ENCODE measurements at places on chromosomes 3 and 15.

- no peak for DNase-seq
These were observed 156.6 kb downstream of the MCTP2 start for GRCh38 chr15:94387849-94388441.

- DNase-seq: no peak
These were observed 36.0 kb upstream of the ARPIN start for GRCh38 chr15:89948796-89949195.

- no peak for DNase-seq
These were observed 2.0 kb upstream of the FSIP1 start for GRCh38 chr15:39784638-39785037.

- no peak for DNase-seq
These were observed 3.6 kb downstream of the RTP2 start for GRCh38 chr3:187698499-187699399.

- DNase-seq: no peak
These were observed 265.2 kb downstream of the SHOX2 start for GRCh38 chr3:157841029-157841428.

DNA sequence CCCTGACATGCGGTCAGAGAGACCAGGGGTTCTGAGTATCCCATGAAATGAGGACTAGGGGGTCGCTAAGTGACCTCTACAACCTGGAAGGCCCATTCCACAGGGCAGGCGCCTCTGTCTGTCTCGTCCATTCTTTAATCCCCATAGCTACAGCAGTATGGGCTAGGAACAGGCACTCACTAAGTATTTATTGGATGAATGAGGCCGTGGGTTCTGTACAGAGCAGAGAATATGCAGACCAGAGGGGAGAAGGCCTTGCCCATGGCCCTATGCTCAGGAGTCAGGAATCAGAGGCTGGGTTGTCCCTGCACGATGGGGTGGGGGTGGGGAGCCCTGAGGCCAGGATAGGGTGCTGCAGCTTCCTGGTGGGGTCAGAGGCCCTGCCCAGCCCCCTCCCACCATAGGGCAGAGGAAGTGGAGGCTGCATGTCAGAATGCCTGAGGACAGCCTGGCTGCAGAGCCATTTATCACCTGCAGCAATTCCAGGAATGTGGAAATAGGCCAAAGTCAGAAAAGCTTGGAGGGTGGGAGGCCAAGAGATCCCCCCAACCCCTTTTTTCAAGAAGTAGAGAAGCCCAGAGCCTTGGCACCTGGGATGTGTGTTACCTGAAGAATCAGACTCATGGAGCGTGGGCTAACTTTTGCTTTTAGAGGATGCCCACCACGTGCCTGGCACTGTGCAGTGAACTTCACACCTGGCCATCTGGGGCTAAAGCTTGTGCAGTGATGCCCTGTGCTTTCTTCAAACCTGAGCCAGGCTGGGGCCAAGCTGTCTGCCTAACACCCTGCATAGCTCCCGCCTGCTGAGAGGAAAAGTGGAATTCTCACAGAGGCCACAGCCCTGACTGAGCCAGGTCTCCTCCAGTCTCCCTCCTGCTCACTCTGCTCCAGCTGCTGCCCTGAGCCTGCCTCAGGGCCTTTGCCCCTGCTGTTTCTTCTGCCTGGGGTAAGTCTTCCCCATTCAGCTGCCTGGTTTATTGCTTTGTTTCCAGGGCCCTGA is 109.4 kb downstream of the WNT7A start:
- DNase-seq: no peak

DNA sequence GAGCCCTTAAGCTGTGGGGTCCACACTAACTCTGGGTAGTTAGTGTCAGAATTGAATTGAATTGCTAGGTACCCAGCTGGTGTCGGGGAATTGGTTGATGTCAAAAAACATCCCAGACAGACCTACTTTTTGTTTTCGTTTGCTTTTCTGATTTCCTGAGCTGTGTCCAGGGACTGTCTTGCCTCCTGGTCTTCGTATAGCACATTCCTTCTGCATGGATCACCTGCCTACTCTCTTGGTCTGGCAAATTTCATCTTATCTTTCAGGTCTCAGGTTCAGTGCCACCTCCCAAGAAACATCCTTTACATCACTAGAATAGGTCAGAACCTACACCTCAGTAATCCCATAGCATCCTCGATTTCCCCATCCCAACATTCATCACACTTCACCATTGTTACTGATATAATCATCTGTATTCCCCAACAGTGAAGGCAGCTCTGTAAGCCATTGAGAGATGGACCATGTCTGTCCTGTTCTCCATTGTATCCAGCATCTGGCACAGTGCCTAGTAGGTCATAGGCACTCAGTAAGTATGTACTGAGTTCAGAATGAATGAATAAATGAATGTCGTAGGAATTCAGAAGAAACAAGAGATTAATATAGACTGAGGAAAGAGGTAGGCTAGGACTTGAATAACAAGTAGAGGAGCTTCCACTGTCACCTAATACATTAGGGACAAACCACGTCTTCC is 81.2 kb downstream of the ANP32A start:
- DNase-seq: no peak

DNA sequence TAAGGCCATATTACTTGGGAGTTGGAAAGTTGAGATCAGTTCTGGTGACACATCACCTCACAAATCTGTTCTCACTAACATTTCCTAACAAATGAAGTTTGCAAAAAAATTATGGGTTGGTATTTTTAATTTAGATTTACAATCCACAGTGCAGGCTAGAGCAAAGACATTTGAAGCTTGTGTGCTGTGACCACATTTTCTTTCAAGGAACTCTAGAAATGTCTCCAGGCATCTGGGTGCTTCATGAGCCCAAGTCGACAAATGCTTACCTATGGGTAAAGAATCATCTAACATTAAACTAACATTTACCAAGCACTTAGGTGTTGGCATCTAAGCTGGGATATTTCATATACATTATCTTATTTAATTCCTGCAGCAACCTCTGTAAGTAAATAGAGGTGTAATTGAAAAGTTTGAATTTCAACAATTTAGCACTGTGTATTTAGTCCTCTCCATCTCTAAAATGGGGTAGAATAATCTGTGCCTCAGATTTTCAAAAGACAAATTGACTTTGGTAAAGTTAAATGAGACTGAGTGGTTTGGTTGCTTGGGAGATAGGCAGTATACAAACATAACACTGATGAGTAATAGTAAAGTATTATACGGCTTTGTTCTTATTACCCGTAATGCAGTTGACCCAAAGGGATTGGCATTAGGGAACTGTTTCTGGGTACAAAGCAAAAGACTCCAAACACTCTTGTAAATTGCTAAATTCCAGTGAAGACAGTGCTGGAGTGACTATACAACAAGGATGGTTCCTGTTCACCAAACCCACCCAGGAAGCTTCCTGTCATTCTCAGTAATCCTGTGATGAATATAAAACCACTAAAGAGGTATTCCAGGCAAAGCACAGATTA is 162.5 kb downstream of the TPRG1 start:
- no peak for DNase-seq

GRCh38 chr3:4825436-4826236 is 153.6 kb upstream of the BHLHE40 start:
- DNase-seq: no peak

GRCh38 chr3:16145176-16145575 is 29.3 kb upstream of the GALNT15 start:
- DNase-seq: no peak

GRCh38 chr3:113070681-113071113 is 79.9 kb downstream of the GTPBP8 start:
- peak; percentile 46 for DNase-seq

DNA sequence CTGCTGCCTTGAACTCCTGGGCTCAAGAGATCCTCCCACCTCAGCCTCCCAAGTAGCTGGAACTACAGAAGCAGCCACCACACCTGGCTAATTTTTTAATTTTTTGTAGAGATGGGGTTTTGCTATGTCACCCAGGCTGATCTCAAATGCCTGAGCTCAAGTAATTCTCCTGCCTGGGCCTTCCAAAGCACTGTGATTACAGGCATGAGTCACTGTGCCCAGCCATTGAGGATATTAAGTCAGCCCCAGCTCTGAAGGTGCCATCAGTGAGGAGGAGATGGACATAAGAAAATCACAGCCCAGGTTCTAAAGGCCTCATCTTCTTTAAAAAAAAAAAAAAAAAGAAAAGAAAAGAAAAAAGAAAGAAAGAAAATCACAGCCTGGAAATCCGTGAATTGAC is 26.6 kb upstream of the PSTPIP1 start:
- DNase-seq: no peak
